IMR-90 (cell line): ENCODE measurements at places on chromosomes 7 and 10. TPM values are rescaled to one million over a fixed set of nuclear protein-coding genes. Genes with fewer than 3 reads are reported as not detected.

DNA sequence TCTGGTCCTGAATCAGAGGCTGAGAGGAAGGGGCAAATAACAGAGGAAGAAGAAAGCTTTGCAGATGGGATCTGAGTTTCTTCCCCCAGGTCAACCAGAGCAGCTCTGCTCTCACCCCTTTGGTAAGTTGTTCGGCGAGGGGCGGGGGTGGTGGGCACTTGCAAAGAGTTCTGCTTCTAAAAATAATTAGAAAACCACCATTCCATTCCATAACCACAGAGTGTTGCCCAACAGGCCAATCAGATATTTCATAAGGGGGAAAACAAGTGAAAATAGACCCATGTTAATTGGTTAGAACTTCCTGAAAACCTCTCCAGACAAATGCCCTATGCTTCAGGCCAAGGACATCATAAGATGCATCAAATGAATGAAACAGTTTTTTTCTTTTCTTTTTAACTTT lies 43.6 kb upstream of the R3HCC1L start:
- DNase-seq: no peak

RBP3 gene
- total RNA-seq: not detected in 2 replicates

DNA sequence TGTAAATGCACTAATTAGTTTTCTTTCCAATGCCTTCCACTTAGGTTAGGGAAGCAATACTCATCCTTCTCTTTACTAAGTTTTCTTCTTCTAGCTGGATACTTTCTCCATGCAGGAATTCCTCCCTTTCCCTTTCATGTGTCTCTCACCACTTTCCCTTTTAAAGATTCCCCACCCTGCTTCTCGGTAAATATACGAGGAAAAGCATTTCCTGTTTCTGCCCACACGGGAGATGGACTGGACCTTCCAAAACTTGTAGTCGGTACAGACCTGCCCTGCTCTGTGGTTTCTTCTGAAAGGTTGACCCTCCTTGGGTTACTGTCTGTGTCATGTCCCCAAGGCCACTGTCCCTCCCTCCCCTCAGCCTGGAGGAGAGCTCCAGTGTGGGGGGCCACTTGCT lies 58.9 kb upstream of the LYZL2 start:
- DNase-seq: no peak

- DNase-seq: no peak
Observed at GRCh38 chr10:69411476-69411875, 5.2 kb downstream of the TACR2 start.

GRCh38 chr7:20085086-20085485 lies 132.1 kb downstream of the MACC1 start:
- no peak for DNase-seq

MYH16 gene
- total RNA-seq: 0.18 and 0.28 TPM in 2 replicates
